ENCODE measurements at places on chromosomes 3 and 15.

DNA sequence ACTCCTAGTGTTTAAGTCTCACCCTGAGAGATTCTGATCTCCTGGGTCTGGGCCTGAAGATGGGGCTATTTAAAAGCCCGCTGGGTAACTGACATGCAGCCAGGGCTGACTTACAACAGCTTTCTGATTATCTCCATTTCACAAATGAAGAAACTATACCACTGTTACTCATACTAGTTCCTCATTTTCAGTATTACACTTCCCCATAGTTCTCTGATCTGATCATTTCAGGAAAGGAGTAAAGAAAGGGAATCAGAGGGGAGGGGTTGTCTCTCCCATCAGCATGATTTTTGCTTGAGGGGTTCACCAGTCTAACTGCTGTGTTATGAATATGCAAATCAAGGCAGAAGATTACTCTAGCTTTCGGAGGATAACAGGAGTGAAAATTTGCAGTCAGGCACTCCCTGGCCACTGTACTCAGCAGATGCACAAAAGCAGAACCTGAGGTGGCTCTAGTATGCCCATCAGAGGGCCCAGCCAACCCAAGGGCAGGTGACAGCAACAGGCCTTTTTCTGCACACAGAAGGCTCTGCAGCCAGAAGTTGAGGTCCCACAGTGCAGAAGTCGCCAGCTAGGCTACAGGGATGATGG lies 59.4 kb downstream of the DAPK2 start:
- ATAC-seq: peak; percentile 22

DNA sequence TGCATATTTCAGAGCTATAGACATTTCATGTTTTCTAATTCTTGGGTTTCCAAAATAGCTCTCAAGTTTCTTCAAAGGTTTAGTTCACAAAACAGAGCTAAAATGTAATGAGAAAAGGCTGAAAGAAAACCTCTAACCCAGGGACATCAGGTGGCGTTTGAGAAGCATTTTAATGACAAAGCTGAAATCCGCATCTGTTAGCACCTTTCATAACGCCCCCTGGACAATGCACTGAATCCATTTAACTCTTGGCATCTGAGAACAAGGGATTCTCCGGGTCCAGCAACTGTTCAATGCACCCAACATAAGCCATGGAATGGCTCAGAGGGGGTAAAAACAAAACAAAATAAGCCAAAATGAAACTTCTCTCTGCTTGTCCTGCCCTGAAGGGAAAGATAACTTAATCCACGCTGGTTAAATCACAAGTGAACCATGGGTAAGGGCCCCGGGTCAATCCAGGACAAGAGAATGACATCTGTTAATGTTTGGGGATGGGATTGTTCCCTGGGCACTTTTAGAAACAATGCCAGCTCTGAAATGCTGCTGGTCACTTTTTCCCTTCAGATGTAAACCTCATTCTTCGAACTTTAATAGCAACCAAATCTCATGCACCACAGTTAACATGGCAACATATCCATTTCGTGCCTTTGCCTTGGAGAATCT lies 466.2 kb upstream of the ADAMTS9 start:
- ATAC-seq: no peak

- no peak for ATAC-seq
Observed at GRCh38 chr15:71187526-71187925, 72.3 kb downstream of the THSD4 start.

DNA sequence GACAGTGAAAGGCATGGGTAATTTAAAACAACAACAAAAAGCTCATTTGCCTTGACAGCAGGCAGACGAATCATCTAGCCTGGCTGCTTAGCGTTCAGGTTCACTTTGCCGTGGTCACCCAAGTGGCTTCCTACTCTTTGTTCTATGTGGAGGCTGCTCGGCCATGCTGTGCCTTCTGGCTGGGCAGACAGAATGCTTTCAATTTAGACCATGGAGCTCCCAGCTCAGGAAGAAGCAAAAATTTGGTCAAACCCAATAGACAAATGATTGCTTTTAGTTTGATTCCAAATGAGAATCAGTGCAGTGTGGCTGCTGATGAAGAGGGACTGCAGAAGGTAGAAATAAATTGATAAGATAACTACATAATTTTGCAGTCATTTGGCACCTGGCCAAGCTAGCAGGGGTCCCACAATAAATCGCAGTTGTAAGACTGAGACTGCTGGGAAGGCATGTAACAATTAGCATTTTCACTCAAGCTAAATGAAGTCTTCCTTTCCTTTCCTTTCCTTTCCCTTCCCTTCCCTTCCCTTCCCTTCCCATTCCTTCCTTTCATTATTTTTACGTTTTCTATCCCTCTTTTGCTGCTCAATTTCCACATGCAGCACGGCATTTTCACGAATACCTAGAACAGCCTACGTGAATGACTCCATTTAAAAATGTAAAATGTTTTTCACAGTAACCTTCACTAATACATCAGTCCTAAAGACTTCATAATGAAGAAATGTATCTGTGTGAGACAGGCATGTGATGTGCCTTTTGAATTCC lies 360.4 kb upstream of the TGFBR2 start:
- ATAC-seq: no peak

DNA sequence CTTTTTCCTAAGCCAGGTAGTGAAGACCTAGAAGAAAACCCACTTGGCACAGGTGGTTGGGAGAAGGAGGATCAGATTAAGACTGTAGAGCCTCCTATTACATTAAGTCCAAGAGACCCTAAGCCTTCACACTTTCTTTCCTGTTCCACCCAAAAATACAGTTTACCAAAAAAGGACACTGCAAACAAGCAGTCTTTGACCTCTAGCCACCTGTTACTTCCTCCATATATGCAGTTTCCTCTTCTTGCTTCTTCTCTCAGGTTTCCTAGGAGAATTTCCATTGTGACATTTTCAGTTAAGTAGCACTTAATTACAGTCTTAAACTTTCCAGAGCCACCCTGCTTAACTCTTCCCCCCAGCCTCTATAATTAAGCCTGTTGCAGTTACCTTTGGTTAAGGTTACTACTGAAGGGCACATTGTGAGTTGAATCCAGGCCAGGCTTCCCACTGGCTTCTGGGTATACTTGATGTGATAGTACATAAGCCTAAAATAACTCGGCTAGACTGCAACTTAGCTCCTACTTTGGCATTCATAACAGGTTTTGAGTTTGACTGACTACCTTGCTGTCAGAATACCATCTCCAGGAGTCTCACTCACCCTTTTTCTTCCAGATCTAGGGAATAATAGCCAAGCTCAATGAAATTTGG lies 114.2 kb upstream of the UMPS start:
- no peak for ATAC-seq

DNA sequence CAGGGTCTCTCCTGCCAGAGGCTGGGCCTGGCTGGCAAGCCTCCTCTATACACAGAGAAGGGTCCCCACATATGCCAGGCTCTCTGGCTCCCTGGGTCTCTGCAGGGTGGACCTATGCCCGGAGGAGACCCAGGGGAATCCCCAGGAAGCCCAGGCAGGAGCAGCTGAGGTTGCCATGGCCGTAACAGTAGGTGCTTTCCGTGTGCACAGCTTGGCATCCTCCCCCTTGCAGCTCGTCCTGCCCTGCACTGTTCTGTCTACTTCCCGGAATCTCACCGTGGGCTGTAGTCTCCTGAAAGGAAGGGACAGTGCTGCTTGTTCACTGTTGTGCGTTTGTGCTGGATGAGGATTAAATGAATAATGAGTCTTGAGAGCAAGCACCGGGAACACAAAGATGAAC lies 47.8 kb downstream of the DAPK2 start:
- ATAC-seq: no peak

GRCh38 chr3:99542767-99543518 lies 95.5 kb upstream of the COL8A1 start:
- ATAC-seq: no peak

GRCh38 chr15:34301058-34301457 lies 36.5 kb downstream of the SLC12A6 start:
- no peak for ATAC-seq

- no peak for ATAC-seq
Observed at GRCh38 chr3:125381314-125381713, 6.2 kb upstream of the ZNF148 start.

DNA sequence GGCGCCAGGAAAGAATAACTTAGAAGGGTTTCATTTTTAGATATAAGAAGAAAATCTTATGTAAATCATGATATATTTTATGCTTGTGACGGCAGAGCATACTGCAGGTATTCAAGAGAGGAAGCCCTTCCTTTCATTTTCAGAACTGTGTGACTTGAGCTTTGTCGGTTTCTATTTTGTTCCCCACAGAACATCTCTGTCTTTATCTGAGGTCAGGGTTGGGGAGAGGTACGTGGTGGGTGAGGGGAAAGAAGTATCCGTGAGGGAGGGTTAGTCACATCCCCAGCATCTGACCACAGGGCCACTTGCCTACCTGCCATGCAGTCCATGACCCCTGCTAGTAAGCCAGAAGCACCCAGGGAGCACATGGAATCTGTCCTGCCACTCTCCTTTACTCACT lies 126.5 kb downstream of the DGKG start:
- ATAC-seq: no peak

- ATAC-seq: no peak
Observed at GRCh38 chr3:8669019-8669418, 24.4 kb upstream of the SSUH2 start.

- ATAC-seq: no peak
Observed at GRCh38 chr3:15585111-15585845, 16.1 kb downstream of the HACL1 start.

- no peak for ATAC-seq
Observed at GRCh38 chr3:197368330-197368729, 69.9 kb upstream of the DLG1 start.

DNA sequence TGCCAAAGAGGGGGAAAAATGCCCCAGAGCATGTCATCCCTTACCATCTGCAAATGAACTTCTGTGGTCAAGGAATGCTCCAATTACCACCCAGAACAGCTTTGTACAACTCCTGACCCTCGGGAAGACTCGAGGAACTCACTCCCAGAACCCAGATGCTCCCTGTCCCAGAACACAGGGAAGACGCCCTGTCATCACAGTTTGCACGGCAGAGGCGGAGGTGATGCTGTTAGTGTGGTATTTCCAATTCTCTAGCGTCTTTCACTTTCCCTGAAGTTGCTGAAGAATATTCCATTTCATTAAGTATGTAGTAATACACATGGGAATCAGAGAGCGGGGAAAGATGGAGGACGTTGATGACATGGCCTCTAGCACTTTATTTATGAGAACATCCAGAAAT lies 193.7 kb downstream of the TIGIT start:
- no peak for ATAC-seq

GRCh38 chr3:22491344-22491743 lies 711.8 kb upstream of the UBE2E2 start:
- no peak for ATAC-seq

DNA sequence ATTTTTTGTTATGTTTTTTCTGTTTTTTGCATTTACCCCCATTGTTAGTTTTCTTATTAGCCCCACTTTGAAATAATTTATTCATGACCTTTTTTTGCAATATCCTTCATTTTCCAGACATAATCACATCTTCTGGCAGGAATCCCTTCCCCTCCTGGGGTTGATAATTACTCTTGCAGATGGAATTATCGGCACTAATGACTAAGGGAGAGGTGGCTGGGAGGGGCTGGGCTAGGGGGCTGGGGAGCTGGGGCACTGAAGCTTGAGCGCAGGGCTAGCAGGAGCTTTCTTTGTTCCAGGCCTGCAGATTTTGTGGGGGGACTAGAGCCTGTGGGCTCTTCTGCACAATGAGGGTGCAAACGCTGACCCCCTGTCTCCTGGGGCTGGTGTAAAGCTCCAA lies 77.8 kb downstream of the RAB11A start:
- no peak for ATAC-seq

- ATAC-seq: no peak
Observed at GRCh38 chr3:120393761-120394160, 44.6 kb upstream of the LRRC58 start.

GRCh38 chr3:29080967-29081366 lies 199.9 kb upstream of the RBMS3 start:
- ATAC-seq: no peak

DNA sequence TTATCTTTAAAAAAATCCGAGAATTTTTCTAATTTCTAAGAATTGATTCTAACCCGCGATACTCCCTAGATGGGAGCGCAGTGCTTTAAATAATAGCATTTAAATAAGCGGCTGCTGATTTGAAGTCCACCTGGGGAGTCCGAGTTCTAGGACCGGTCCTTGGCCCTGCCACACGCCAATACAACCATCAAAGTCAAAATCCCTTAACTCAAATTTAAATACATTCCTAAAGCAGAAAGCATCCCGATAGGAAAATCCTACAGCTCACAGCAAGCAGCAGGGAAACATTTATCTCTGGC lies 508 bp upstream of the ECT2 start:
- no peak for ATAC-seq

GRCh38 chr3:12750223-12750622 lies 8.8 kb downstream of the TMEM40 start:
- ATAC-seq: peak; percentile 69

- ATAC-seq: no peak
Observed at GRCh38 chr3:17830788-17831187, 88.4 kb upstream of the TBC1D5 start.

DNA sequence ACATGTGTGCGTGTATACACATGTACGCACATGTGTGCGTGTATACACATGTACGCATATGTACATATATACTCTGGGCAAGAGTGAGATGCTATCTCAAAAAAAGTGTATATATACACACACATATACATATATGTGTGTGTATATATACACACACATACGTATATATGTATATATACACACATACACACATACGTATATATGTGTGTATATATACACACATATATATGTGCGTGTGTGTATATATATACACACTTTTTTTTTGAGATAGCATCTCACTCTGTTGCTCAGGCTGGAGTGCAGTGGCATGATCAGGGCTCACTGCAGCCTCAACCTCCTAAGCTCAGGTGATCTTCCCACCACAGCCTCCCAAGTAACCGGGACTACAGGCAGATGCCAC lies 8.4 kb downstream of the HACL1 start:
- ATAC-seq: no peak

DNA sequence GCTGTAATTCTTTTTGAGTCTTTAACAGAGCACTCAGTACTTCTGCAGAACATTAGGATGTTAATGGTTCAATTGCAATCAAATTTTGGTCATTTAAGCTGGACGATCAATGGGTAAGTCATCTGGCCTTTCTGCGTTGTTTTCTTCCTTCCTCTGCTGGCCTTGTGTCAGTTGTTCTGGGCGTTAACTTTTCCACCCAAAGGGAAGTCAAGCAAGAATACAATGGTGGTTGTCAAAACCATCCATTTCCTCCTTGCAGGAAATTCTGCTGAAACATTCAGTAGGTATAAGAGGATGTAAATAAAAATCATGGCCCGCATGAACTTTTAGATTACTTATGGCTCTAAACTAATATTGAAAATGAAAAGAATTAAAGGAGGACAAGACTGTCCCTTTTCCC lies 584.0 kb downstream of the GRM7 start:
- ATAC-seq: no peak

- no peak for ATAC-seq
Observed at GRCh38 chr15:59918994-59919951, 84.8 kb upstream of the FOXB1 start.

DNA sequence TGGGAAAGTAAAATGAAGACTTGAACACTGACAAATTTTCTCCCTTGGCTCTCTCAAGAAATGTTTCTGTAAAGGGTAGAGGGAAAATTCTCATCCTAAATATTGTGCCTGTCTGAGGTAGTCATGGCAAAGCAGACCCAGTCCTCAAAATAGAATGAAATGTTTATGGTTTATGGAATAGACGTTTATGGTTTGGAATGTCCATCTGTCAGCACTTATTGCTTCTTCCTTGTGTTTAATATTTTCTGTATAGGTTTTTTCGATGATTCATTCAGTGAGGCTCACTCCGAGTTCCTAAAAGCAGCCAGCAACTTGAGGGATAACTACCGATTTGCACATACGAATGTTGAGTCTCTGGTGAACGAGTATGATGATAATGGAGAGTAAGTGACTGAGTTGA lies 13.9 kb downstream of the ELL3 start:
- ATAC-seq: no peak

All from gastroesophageal sphincter (tissue), 4 donors.